Right ventricle myocardium inferior (tissue), 1 donor: ENCODE measurements at places on chromosomes 12 and 14.

DNA sequence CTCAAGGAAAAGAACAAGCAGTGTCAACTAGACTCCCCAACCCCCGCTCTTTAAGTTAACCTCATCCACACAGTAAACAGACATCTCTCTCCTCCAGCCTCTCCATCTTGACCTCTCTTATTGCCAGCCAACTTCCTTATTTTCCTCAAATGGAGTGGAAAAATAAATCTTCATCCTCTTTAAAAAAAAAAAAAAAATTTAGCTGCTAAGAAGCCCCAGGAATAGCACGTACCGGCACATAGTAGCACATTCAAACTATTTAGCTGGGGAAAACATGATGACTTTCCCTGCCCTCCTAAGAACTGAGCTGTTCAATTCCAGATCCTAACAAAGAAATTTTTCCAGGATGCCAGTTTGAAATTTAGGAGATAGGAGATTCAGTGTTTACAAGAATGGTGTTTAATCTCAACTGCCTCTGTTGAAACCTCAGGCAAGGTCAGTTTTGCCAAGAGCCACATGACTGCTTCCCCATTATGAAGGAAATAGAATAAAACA is 90.8 kb downstream of the EPS8 start:
- DNase-seq: no peak

DNA sequence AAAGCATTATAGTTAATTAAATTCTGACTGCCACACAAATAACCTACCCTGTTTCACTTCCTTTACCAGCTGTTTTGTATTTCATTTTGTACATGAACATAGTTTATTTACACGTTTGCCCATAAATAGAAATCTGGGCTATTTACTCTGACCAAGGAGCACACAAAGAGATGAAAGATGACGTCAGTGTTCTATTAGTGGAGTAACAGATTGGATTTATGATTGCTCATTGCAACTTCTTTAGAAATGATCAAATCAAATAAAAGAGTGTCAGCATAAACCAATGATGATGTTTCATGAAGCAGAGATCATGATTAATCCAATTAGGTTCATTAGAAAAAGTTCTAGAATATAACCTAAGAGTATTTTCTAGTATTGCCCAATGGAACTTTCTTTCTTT is 12.0 kb upstream of the RTL1 start:
- DNase-seq: no peak

DNA sequence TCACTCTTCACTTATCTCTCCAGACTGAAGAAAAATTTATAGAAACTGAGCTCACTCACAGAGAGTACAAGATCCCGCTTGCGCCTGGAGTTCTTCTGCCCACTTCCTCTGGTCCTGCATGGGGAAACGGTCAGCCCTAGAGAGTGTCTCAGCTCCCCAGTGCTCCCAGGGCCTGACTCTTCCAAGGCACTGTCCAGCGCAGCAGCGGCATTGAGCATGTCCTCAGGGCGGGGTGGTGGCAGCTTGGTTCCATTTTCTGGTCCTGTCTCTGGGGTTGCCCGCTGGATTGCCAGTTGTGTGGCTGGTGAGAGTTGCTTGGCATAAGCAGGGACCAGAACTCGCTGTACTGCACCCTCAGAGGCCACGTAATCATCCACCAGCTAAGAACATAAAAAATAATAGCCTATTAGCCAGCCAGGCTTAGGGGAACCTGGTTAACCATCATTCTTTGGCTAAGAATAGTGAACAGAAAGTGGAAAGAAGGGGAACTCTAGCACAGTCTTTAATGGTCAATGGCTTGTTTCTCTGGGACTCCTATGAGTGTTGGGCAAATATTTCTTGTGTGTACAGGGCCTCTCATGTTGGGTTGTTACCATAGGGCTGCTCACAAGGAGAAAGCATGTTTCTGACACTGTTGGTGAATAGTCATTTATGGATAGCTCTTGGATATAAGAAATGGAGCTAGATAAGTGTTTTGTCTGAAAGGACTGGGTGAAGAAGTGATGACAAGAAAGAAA is 13.7 kb upstream of the AJUBA start:
- DNase-seq: no peak

DNA sequence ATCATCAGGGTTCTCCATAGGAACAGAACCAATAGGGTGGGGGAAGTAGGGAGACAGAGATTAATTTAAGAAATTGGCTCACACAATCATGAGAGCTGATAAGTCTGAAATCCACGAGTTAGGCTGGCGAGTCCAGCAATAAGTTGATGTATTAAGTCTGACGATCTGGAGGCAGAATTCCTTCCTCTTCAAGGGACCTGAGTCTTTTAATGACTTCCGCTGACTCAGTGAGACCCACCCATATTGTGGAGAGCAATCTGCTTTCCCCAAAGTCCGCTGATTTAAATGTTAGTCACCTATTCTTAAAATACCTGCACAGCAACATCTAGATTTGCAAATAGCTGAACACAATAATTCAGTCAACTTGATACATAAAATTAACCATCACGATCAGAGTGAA is 97.8 kb downstream of the SPTSSA start:
- DNase-seq: no peak

GRCh38 chr12:30251546-30251945 is 444.1 kb downstream of the IPO8 start:
- no peak for DNase-seq
